ENCODE measurements at places on chromosomes 2 and 18. TPM values are rescaled to one million over a fixed set of nuclear protein-coding genes. Genes with fewer than 3 reads are reported as not detected.

CDK5R2 gene
- total RNA-seq: 11.9 TPM

PTMA gene
- total RNA-seq: 543 TPM

TDRD15 gene
- not detected for total RNA-seq

POTEF gene
- total RNA-seq: not detected

SULT1C3 gene
- not detected for total RNA-seq

UGT1A4 gene
- total RNA-seq: not detected

MFSD2B gene
- 0.63 TPM for total RNA-seq

TNFRSF11A gene
- total RNA-seq: 0.63 TPM

TMEM237 gene
- total RNA-seq: 40.7 TPM

OSR1 gene
- total RNA-seq: 0.31 TPM

STAT4 gene
- 6.3 TPM for total RNA-seq

RRM2 gene
- 11.3 TPM for total RNA-seq

LRP1B gene
- 117 TPM for total RNA-seq

CXCR4 gene
- total RNA-seq: 77.3 TPM

All from parietal lobe (tissue), 2 donors.